ENCODE measurements at places on chromosomes 1 and 21.

- peak; percentile 84 for DNase-seq
Measured at GRCh38 chr1:200334661-200335256, 75.1 kb downstream of the ZNF281 start.

- peak; percentile 2 for DNase-seq
Measured at GRCh38 chr1:166145499-166145898, 21.3 kb downstream of the FAM78B start.

- peak; percentile 63 for DNase-seq
Measured at GRCh38 chr1:39269791-39270342, 65.4 kb downstream of the MACF1 start.

DNA sequence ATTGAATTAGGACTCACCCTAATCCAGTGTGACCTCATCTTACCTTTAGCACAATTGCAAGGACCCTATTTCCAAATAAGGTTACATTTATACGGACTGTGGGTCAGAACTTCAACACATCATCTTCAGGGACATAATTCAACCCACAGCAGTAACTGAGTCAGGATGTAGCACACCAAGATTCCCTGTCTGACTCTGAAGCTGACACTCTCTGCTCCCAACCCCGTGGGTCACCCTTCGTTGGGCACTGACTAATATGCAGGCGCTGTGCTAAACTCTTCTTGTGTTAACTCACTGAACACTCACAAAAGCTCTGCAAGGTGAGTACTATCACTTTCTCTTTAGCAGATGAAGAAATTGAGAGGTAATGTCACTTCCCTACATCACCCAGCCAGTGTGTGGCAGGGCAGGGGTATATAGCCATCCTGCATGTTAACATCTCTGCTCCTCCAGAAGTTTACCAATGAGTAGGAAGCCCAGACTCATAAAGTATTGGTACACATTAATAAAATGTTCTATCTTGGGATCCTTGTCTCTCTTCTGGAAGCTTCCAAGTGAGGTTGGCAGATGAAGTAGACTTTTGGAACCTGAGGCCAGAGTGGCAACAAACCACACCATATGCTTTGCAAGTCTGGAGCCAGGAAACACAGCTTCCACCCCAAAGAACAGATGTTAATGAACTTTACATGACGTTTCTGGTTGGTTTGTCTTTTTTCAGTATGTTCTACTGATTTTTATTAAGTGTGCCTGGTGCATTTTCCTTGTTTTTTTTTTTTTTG lies 139.2 kb upstream of the KLHDC7A start:
- no peak for DNase-seq

GRCh38 chr1:17204546-17205440 lies at the start of gene PADI1:
Gene PADI1, plus strand, starts transcription at chr1:17205128. Its CDS starts 90 bp downstream, at chr1:17205218.
- peak; percentile 73 for DNase-seq

- DNase-seq = no peak
Measured at GRCh38 chr1:15080328-15081007, 73.1 kb upstream of the TMEM51 start.

GRCh38 chr1:32274646-32275340 lies 17.1 kb upstream of the HDAC1 start:
- DNase-seq = no peak

- DNase-seq = peak; percentile 82
Measured at GRCh38 chr1:91730801-91731732, 154.9 kb downstream of the TGFBR3 start.

GRCh38 chr1:226433341-226433720 lies 25.4 kb upstream of the PARP1 start:
- DNase-seq = no peak

- DNase-seq = peak; percentile 37
Measured at GRCh38 chr1:158496374-158496773, 24.4 kb downstream of the OR10R2 start.

DNA sequence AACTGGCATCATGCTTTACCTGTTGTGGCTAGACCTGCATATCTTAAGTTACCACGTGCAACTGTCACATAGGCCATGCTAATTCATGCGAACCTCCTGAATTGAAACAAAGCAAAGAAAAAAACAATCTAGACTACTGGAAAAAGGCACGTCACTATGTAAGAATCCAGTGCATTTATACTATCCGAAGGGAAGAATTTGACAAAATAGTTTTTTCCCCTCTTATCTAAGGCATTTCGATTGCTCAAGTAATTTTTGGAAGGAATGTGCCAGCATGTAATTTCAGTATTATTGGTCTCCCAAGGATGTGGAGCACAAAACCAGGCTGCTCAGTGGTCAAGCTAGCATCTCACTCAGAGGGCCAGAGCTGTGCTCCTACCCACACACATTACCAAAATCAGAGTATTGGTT lies 31.5 kb upstream of the C1orf198 start:
- DNase-seq = no peak

DNA sequence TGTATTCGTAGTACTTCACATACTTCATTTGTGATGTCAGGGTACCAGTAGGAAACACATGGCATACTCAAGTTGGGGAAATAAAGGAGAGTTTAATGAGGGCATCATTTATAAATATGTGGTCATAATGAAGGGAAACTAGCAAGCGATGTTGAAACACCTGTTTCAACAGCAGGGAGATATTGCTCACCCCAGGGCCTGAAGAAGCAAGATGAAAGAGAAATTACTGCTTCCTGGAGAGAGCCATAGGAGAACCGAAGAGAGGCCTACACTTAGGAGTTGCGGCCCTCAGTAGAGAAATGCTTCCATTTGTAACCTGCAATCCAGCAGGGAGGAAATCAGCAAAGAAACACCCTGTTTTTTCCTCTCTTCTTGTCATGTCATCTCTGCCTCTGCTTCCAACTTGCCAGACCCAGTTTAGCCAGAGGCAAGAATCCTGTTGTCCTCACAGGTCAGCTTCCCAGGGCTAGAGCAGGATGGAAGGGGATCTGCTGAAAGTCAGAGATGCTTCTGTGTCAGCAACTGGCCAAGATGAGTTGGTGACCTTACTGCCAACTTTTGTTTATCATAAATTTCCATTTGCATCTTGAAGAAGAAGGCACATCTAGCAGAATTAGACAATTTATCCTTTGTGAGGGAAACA lies 67.6 kb upstream of the TSPAN2 start:
- peak; percentile 52 for DNase-seq

GRCh38 chr1:226953175-226953800 lies 13.2 kb downstream of the COQ8A start:
- no peak for DNase-seq

- DNase-seq = no peak
Measured at GRCh38 chr1:39859859-39860812, 23.2 kb downstream of the TRIT1 start.

GRCh38 chr1:4404854-4405590 lies 249.4 kb upstream of the AJAP1 start:
- no peak for DNase-seq

DNA sequence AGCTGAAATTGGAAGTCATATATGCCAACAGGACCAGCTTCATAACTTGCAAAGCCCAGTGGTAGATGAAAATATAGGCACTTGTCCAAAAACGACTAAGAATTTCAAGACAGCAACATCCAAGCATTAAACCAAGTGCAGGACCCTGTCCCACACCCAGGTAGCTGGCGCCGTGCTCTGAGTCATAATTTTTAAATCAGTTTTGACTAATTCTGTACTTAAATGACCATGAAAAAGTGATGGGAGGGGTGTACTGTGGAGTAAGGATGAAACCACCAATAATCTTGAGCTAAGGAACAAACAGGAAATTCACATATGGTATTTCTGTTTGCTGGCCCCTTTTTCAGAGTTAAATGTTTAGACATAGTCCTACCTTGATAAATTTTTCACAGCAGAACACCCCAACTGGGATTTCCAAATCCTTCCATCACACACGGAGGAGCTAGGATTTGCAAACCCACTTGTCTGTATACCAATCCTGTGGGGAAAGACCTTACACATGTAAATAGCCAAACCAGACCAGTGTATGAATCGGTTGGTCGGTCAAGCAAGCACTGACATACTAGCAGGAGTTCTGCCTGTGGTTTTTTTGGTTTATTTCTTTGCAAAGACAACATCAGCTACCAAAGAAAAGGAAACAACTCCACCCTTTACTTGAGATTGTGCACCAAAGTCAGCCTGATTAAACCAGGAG lies 235.7 kb upstream of the RAB4A start:
- no peak for DNase-seq

DNA sequence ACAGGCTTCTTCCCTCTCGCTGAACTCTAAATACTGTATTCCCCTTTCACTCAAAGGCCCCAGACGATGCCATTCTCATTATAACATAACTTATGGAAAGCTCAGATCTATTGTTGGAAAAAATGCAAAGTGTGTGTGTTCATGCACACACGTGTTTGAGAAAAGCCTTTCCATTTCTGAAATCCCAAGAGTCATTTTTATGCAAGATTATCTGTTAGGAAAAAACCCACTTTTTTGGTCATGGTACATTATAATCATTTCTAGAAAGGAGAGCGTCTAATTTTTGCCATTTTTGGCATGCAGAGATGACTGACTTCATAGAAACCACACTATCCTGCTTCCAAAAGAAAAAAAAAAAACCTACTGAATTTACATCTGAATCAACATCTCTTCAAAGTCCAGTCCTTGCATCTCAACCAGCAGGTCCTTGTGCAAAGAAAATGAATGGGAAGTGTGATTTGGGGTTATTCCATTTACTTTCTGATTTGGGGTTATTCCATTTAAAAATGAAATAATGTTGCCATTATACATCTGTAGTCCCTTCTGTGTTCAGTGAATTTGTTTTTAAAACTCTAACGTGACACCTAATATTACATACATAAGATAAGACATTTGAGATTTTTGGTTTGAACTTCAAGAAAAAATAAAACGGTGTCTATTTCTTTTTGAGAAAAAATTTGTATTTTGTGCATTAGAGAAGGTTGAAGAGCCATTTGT lies 150.3 kb downstream of the DHRS3 start:
- DNase-seq = no peak

DNA sequence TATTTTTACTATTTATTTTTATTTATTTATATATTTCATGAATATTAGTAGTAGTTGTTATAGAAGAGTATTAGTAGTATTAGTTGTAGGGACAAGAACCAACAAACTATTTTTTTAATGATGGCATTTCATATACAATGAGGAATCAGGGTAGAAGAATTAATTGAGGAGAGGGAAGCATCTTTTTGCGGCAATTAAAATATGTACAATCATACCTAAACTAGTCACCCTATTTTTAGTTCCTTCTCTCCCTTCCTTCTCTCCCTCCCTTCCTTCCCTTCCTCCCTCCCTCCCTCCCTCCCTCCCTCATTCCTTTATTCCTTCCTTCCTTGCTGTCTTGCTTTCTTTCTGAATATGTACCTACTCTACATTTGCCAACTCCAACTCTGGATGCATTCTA lies 189.8 kb downstream of the GRIK1 start:
- DNase-seq = no peak

- DNase-seq = peak; percentile 16
Measured at GRCh38 chr21:15031790-15032357, 32.9 kb downstream of the NRIP1 start.

DNA sequence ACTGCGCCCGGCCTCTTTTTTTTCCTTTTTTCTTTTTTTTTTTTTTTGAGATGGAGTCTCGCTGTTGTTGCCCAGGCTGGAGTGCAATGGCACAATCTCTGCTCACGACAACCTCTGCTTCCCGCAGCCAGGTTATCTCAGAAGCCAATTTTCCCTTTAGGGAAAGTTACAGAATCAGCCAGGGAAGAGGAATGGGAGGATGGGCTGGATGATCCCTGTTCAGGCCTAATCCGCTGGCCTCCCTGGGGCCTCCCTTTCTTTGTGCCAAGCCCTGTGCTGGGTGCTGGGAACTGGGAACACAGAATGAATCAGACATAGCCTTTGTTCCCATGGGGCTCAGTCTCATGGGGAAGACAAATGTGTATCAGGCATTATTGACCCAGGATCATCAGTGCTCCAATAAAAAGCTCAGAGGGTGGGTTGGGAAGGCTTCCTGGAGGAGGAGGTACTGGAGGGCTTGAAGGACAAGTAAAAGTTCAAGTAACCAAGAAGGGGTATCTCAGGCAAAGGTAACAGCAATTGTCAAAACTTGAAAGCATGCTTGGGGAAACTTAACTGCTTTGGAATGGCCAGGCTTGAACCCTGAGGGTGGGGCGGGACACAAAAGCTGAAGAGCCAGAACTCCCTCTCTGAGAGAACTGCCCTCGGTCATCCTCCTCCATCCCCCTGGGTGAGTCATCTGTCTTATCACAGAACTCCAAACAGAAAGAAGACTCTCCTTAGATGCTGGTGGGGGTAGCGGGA lies 14.3 kb downstream of the ECHDC2 start:
- peak; percentile 58 for DNase-seq

- DNase-seq = no peak
Measured at GRCh38 chr1:192005976-192006375, 152.3 kb upstream of the RGS18 start.

DNA sequence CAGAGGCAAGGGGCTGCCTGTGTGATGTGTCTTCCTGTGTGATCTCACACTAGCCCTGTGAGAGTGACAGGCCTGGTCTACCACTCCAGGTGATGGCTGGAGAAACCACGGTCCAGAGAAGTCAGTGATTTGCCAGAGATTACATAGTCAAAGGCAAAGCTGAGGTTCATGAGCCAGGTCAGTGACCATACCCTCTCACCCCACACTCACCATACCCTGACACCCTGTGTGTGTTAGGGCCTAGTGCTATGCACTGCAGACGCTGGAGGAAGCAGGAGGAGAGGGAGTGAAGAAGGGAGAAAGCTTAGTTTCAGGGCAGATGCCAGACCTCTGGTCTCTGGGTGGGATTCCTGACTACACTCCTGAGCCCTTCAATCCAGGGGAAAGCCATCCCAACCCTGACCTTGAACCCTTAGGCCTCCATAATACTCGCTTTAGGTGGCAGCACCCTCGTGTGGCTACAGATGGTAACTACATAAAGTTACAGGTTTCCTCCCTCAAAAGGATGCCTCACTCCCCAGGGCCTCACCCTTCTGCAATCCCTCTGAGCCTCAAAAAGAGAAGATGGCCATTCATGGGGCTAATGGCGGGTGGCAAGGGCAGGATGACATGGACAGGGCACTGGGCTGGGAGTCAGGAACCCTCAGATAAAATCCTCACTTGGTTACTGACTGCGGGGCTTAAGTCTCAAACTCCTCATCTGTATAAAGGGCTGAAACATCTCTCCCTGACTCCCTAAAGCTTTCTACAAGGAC lies 20.8 kb upstream of the SDC3 start:
- peak; percentile 61 for DNase-seq

DNA sequence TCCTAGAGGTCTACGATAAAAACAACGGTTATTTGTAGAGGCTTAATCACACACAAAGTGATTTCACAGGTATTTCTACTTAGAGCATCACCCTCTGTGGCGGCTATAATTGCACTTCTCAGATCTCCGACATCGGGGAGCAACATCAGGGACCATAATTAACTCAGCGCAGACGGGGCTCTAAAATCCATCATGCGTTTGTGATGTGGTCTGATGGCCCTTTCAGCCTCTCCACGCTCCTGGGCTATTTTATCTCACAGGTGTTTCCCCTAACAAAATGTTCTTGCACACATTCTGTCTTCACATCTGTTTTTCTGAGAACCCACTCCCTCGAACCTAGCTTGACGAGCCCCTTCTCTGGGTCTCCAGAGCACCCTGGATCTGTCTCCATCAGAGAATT lies 146.3 kb upstream of the DUSP10 start:
- no peak for DNase-seq

- DNase-seq = peak; percentile 100
Measured at GRCh38 chr1:116537040-116537831, 33.6 kb downstream of the CD58 start.

- DNase-seq = peak; percentile 62
Measured at GRCh38 chr1:101309334-101310311, 72.8 kb downstream of the S1PR1 start.

- DNase-seq = no peak
Measured at GRCh38 chr1:206568256-206568655, 44.0 kb downstream of the EIF2D start.

Data from epithelial cell of esophagus (primary cell).